T-helper 22 cell (primary cell): ENCODE measurements at places on chromosomes 2 and 18.

- DNase-seq, result no peak
Observed at GRCh38 chr2:23445450-23445868, 60.5 kb downstream of the KLHL29 start.

- no peak for DNase-seq
Observed at GRCh38 chr2:215436705-215437565, 1.1 kb upstream of the FN1 start.

- DNase-seq, result no peak
Observed at GRCh38 chr2:12964904-12965539, 248.3 kb downstream of the TRIB2 start.

GRCh38 chr2:229591611-229592010 lies 122.7 kb downstream of the DNER start:
- DNase-seq, result no peak

DNA sequence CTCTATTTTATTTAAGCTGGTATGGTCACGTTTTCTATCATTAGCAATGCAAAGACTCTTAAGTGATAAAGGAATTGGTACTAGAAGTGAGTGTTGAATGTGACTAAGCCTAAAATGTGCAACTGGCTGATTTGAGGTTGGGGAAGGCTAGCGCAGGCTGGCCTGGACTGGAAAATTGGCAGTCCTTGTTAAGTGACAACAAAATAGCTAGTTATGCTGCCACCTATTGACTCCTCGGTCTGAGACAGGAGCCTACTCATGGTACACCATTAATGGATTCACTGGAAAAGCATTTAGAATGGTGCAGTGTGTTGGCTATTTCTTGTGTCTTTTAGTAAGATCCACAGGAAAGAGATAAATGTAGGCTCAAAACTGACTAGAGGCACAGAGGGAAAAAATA lies 5.7 kb upstream of the WIPF1 start:
- peak; percentile 31 for DNase-seq

DNA sequence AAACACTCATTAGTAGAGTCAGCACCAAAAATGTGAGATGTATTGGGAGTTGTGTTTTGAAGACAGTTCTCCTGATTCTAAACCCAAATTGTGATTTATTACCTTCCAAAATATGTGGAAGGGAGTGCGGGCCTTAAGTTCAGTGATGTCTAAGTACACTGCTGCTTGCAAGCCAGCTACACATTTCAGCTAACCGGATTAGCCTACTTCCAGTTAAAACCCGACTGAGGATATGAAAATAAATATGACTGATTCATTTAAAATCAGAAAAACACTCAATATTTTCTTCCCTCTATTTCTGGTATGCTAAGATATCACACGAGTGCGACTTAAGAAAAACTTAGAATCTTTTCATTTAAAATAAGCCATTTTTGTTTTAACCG lies 907 bp downstream of the FHL2 start:
- no peak for DNase-seq

DNA sequence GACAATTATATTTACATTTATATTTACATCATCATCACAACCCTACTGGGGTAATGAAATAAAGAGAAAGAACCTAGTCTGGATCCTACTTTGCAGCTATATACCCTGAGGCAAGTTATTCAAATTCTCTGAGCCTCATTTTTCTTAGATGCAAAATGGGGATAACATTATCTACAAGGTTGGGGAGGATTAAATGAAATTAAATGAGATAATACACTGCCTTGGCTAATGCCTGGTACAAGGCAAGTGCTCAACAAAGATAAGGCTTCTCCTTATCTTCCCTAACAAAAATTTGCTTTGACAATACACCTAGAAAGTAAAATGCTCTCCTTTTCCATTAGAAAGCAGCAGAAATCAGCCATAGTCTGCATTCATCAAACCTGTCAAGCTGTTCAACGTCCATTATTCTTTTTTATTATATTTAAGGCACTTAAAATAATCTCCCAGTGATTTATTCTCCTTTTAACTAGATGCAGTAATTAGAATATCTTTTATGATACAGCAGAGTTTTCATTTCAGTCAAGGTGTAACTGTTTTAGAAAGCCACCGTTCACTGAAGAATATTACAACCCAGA lies 44.8 kb downstream of the TCF4 start:
- no peak for DNase-seq

DNA sequence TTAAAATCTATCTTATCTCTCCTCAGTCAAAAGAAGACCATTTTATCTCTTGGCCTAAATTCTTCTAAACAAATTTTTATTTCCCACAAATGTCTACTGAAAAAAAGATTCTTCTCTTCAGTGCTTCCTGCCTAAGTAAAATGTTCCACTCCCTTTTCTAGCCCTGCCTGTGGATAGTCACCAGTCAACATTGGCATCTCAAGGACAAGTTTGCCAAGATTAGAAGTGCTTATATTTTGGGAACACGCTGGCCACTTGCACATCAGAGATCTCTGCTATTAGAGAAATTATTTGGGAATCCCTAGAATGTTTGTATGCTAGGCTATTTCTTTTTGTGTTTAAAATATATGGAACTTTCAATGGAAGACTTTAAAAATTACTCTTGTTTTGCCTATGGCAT lies 758.2 kb upstream of the CDH7 start:
- no peak for DNase-seq

- DNase-seq, result no peak
Observed at GRCh38 chr2:36511858-36512603, 85.9 kb downstream of the FEZ2 start.

GRCh38 chr2:134602666-134603065 lies 116.1 kb downstream of the TMEM163 start:
- no peak for DNase-seq

- no peak for DNase-seq
Observed at GRCh38 chr2:231920795-231921194, 5.4 kb downstream of the NPPC start.
